ENCODE measurements at places on chromosomes 7 and 10. TPM values are rescaled to one million over a fixed set of nuclear protein-coding genes. Genes with fewer than 3 reads are reported as not detected.

Gene TRAPPC14
- 51.4 TPM for polyA plus RNA-seq

Gene KLLN
- 0.93 TPM for polyA plus RNA-seq

Gene TMEM196
- polyA plus RNA-seq: not detected

Gene NUB1
- 26.1 TPM for polyA plus RNA-seq

Gene OR6V1
- not detected for polyA plus RNA-seq

Gene ATRNL1
- polyA plus RNA-seq: 0.80 TPM

Gene SPDYE6
- 0.06 TPM for polyA plus RNA-seq

Gene LBX1
- polyA plus RNA-seq: not detected

Gene VPS37D
- 0.80 TPM for polyA plus RNA-seq

Data from spleen (tissue), 13 donors.